ENCODE measurements at places on chromosomes 5 and 9. TPM values are rescaled to one million over a fixed set of nuclear protein-coding genes. Genes with fewer than 3 reads are reported as not detected.

GRCh38 chr9:35842795-35843194, 13.8 kb downstream of the TMEM8B start:
- no peaks in the 10 kb centered on the region for H3K36me3 ChIP-seq
- DNase-seq: no peak
- no peak overlapping the region for H3K4me3 ChIP-seq
- H3K27me3 ChIP-seq: no peaks in the 10 kb centered on the region
- peaks cover 26% of the 10 kb centered on the region for H3K4me1 ChIP-seq
- no peak overlapping the region for H3K27ac ChIP-seq

GRCh38 chr5:143128412-143129071, 274.9 kb downstream of the NR3C1 start:
- no peak for DNase-seq
- no peak overlapping the region for H3K4me3 ChIP-seq
- no peaks in the 10 kb centered on the region for H3K36me3 ChIP-seq
- 0 out of 2 replicates have a peak, but pooled peaks cover 6% of the 10 kb centered on the region for H3K4me1 ChIP-seq
- H3K27me3 ChIP-seq: no peaks in the 10 kb centered on the region

DNA sequence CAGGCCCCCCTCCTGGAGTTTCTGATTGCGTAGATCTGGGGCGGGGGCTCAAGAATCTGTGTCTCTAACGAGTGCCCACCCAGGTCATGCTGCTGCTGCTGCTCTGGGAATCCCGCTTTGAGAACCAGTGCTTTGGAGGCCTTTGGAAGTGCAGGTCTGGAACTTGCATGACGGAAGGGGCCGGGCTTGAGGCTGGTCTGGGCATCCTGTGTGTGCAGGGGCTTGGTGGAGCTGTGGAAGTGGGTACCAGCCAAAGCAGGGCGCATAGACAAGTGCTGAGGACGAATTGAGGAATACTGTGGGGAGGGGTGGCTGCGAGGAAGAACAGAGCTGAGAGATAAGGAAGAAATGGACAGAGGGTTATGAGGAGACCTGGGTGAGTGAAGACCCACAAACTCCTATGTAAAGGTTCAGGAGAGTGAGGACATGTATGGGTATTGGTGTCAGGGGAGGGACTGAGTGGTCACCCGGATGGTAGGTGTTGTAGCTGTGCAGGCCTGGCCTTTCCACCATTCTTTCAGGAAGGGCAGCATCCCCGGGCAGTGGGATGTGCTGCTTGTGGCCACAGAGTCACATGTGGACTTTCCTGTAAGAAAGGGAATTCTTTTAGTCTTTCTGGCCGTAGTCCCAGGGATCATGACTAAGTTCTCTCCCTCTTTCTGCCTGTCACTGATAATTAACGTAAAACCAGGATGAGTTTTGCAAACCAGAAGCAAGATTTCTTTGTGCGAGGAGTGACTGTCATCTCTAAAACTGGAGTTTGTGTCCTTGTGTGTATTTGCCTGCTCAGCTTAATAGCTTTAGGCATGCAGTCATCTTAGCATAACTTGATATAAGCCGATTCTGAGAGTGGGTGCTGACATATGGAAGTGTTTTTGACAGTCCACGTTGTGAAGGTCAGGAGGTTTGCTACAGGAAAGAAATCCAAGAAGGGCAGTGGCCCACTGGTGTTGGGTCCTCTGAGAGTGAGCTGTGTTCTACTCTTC, 43.3 kb upstream of the TJP2 start:
- no peaks in the 10 kb centered on the region for H3K27me3 ChIP-seq
- H3K4me3 ChIP-seq: no peak overlapping the region
- H3K27ac ChIP-seq: no peak overlapping the region
- H3K4me1 ChIP-seq: peaks cover 17% of the 10 kb centered on the region
- H3K36me3 ChIP-seq: no peaks in the 10 kb centered on the region
- DNase-seq: peak; percentile 81

GRCh38 chr9:110776221-110776620, 107.6 kb downstream of the MUSK start:
- H3K27ac ChIP-seq: no peak overlapping the region
- H3K27me3 ChIP-seq: no peaks in the 10 kb centered on the region

DNA sequence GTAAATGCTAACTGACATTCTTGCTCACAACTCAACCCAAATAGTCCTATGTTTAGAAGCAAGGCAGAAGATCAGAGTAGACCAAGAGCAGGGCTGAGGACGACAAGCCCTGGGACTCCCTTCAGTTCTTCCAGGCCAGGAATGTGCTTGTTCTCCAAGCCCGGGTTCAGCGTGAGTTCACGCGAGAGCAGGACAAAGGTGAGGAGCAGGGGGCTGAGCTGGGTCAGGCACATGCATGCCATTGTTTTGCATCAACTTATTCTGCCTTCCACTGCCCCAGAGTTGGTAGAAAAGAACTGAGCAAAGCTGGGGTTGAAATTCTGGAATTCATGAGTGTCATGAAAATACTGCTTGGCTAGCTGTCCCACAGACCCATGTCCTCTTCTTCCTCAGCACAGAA, 206.5 kb downstream of the PAX5 start:
- no peak overlapping the region for H3K4me3 ChIP-seq
- H3K27ac ChIP-seq: no peak overlapping the region
- no peaks in the 10 kb centered on the region for H3K4me1 ChIP-seq
- DNase-seq: no peak

- DNase-seq: peak; percentile 87
- peaks cover 15% of the 10 kb centered on the region for H3K4me1 ChIP-seq
- no peak overlapping the region for H3K4me3 ChIP-seq
- H3K27me3 ChIP-seq: 0 out of 2 replicates have a peak, but pooled peaks cover 4% of the 10 kb centered on the region
- no peak overlapping the region for H3K27ac ChIP-seq
- H3K36me3 ChIP-seq: no peaks in the 10 kb centered on the region
Observed at GRCh38 chr5:147558826-147559225, 49.0 kb upstream of the DPYSL3 start.

DNA sequence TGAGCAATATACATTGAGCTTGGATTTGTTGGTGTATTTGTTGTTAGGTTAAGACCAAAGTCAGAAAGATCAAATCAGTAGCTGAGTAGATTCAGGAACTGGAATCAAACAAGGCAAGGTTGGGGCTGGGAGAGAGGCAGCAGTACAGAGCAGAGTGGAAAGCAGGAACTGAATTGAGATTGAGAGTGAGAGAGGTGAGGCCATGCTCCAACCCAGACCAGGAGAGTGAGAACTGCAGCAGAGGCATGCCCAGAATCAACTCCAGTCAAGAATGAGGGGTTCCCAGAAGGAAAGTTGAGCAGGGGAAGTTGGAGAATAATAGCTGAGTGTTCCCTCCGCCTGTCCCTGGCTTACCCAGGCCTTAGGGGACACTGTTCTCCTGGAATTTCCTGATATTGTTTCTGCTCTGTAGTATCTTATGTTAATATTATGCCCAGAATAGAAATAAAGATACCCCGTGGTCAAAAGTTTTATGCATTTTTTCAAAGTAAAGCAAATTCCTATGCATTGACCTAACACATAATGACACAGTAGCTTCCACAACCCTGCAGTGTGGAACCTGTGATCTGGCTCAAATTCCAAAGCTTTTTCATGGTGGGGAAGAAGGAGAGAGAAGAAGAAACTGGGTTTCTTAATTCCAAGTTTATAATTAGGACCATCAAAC, 82.7 kb downstream of the SV2C start:
- no peaks in the 10 kb centered on the region for H3K27me3 ChIP-seq
- H3K4me3 ChIP-seq: no peak overlapping the region
- no peaks in the 10 kb centered on the region for H3K4me1 ChIP-seq
- H3K36me3 ChIP-seq: no peaks in the 10 kb centered on the region

GRCh38 chr9:38419181-38419580, 5.1 kb downstream of the IGFBPL1 start:
- H3K27me3 ChIP-seq: peaks cover 36% of the 10 kb centered on the region

GRCh38 chr5:168851902-168852321, 272.7 kb upstream of the PANK3 start:
- DNase-seq: no peak
- no peaks in the 10 kb centered on the region for H3K27me3 ChIP-seq
- no peaks in the 10 kb centered on the region for H3K36me3 ChIP-seq
- H3K4me1 ChIP-seq: no peaks in the 10 kb centered on the region
- H3K4me3 ChIP-seq: no peak overlapping the region

GRCh38 chr5:69083412-69083811, 10.4 kb upstream of the SLC30A5 start:
- H3K36me3 ChIP-seq: no peaks in the 10 kb centered on the region
- H3K27me3 ChIP-seq: no peaks in the 10 kb centered on the region
- DNase-seq: peak; percentile 9
- no peaks in the 10 kb centered on the region for H3K4me1 ChIP-seq
- H3K4me3 ChIP-seq: no peak overlapping the region
- no peak overlapping the region for H3K27ac ChIP-seq

GRCh38 chr9:127336506-127337352, 60.2 kb upstream of the SLC2A8 start:
- H3K27me3 ChIP-seq: 0 out of 2 replicates have a peak, but pooled peaks cover 2% of the 10 kb centered on the region
- peak; percentile 97 for DNase-seq
- H3K27ac ChIP-seq: peak overlapping the region; percentile 31

DNA sequence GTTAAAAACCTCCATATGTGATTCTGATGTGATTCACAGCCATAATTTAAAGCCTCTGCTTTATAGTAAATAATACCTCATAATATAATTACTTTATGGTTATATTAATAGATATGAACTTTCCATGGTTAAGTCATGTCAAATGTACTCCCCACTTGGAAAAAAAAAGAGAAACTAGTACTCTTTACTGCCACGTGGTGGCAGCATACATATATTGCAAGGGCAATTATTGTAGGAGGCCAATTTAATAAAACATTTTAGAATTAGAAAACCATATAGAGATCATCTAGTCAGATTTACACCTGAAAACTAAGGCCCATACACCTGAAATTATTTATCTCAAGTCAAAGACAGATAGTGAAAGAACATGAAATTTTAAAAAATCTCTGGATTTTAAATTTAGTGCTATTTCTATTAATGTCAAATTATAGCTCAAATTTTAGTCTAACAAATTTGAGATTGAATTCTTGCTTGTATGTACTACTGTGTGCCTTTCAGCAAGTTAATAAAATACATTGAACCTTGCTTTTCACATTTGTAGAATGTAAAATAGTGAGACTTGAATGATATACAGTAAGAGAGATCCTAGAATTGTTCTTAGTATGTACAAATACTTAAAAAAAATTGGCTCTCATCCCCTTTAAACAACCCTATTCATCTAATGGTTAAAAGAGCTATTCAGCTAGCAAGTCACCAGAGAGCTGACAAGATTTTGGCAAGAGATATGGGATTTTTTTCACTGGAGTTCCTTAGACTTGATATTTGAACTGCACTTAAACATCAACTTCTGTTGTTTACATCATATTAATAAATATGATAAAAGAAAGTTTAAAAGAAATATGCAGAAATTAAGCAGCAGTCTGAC, 603.8 kb downstream of the TLE4 start:
- no peak overlapping the region for H3K27ac ChIP-seq
- no peaks in the 10 kb centered on the region for H3K36me3 ChIP-seq
- no peaks in the 10 kb centered on the region for H3K27me3 ChIP-seq
- no peak overlapping the region for H3K4me3 ChIP-seq
- H3K4me1 ChIP-seq: no peaks in the 10 kb centered on the region

DNA sequence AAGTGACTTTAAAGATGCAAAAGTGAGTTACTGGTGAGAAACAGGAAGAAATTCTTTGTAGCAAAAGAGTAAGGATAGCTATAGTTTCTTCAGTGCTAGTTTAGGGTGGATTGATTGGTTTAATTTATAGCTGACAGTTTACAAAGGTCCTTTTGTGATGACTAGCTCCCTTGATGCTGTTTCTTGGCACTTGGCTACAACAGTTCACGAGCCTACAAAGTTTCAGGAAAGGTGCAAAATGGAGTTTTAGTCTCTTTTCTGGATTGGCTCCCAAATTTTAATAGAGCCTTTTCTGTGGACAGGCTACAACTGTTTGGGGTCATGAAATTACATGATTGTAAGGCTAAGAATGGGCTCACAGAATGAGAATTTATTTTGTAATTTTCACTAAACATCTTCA, 40.9 kb upstream of the BNIP1 start:
- H3K27ac ChIP-seq: no peak overlapping the region
- no peaks in the 10 kb centered on the region for H3K4me1 ChIP-seq
- no peaks in the 10 kb centered on the region for H3K36me3 ChIP-seq
- no peaks in the 10 kb centered on the region for H3K27me3 ChIP-seq

DNA sequence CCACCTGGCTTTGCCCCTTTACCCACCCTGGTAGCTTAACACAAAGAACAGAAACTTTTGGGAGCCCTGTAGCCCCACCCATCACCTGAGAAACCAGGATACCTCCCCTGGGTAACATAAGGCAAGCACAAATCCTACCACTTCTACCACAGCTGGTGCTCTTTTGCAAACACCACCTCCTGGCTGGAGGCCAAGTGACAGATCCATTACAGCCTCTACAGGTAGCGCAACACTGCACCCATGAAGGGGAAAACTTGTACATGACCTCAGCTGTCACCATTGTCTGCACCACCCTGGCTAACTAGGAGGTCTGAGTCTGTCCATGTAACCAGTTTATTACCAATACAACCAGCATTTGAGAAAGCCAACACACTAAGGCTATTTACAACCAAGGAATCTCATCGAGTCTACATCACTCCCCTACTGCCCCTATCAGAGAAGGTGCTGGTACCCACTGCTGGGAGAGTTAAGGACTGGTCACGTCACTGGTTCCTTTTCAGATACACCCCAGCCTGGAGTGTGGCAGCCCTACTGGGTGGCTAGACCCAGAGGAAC, 128.6 kb downstream of the PJA2 start:
- no peaks in the 10 kb centered on the region for H3K27me3 ChIP-seq
- H3K27ac ChIP-seq: no peak overlapping the region
- DNase-seq: no peak
- no peaks in the 10 kb centered on the region for H3K36me3 ChIP-seq
- no peak overlapping the region for H3K4me3 ChIP-seq

- H3K27ac ChIP-seq: no peak overlapping the region
- H3K4me1 ChIP-seq: no peaks in the 10 kb centered on the region
- H3K4me3 ChIP-seq: no peak overlapping the region
- no peaks in the 10 kb centered on the region for H3K36me3 ChIP-seq
- H3K27me3 ChIP-seq: no peaks in the 10 kb centered on the region
Observed at GRCh38 chr5:107636555-107636954, 34.2 kb downstream of the EFNA5 start.

DNA sequence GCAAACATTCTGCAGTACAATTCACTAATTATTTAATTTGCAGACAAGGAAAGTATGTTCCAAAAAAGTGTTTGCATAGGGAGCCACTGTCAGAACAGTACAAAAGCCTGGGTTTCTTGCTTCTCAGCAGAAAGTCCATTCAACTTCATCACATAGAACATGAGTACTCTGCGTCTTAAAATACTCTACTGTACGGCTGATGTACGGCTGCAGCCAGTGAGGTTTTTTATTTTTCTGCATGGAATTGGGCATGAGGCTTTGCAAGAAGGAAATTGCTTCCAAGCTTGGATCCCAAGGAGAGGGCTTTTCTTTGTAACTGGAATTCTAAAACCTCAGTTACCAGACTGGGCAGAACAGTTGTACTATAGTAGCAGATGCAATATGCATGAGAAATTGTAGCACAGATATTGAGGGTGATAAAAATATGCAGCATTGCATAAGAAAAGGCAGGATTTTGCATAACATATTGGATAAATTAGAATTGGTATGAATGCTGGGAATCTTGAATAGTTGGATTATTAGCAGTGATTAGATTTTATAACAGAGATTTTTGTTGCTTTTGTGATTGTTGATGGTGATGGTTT, 178.1 kb upstream of the CDH9 start:
- no peaks in the 10 kb centered on the region for H3K36me3 ChIP-seq
- H3K27me3 ChIP-seq: no peaks in the 10 kb centered on the region
- H3K4me1 ChIP-seq: no peaks in the 10 kb centered on the region
- no peak for DNase-seq
- H3K4me3 ChIP-seq: no peak overlapping the region

FOXI1 gene
- not detected for total RNA-seq

HTR4 gene
- not detected for total RNA-seq

PRLR gene
- total RNA-seq: 14.2 TPM

KIF3A gene
- total RNA-seq: 6.8 TPM

MAPK9 gene
- total RNA-seq: 23.0 TPM

MYMK gene
- not detected for total RNA-seq

CTNND2 gene
- not detected for total RNA-seq

ACTBL2 gene
- 0.11 TPM for total RNA-seq

ELAVL2 gene
- total RNA-seq: not detected

TMEM171 gene
- 6.7 TPM for total RNA-seq

INSL6 gene
- not detected for total RNA-seq

PANK3 gene
- total RNA-seq: 24.2 TPM
